Tongue (tissue), 3 donors: ENCODE measurements at places on chromosomes 3 and 15. TPM values are rescaled to one million over a fixed set of nuclear protein-coding genes. Genes with fewer than 3 reads are reported as not detected.

Gene ADGRG7
- total RNA-seq: not detected

Gene ADAMTS17
- 12.4 TPM for total RNA-seq

Gene ACP3
- 8.3 TPM for total RNA-seq

Gene FEM1B
- 73.8 TPM for total RNA-seq

Gene SPATA12
- not detected for total RNA-seq

Gene PDCD6IP
- 271 TPM for total RNA-seq

Gene ZNF501
- 10.6 TPM for total RNA-seq
